ENCODE measurements at places on chromosomes 2 and 18.

- no peak for DNase-seq
Observed at GRCh38 chr2:73268366-73268829, 15.9 kb downstream of the FBXO41 start.

GRCh38 chr2:136054856-136055255, 63.1 kb downstream of the CXCR4 start:
- no peak for DNase-seq

DNA sequence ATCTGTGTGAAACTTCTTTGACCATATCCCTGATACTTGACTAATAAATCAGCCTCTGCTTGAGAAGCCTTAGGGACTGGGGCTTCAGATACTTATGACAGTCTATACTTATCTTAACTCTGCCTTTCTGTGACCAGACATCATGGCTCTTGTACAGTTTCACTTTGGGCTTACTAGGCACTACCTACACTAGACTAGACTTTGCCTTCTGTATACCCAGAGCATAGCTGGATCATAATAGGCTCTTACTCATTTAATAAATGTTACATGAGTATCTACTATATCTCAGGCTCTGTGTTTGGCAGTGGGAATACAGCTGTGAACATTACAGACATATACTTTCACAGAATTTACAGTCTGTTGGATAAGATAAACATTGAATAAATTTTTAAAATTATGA, 9.0 kb downstream of the UGP2 start:
- DNase-seq, result no peak

DNA sequence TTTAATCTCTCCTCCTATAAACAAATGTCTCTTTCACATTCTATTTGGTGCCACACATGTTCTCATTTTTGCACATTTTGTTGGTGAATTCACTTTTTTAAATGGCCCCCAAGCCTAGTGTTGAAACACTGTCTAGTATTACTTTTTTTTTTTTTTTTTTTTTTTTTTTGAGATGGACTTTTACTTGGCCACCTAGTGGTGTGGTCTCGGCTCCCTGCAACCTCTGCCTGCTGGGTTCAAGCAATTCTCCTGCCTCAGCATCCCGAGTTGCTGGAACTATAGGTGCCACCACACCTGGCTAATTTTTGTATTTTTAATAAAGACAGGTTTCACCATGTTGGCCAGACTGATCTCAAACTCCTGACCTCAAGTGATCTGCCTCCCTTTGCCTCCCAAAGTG, 273.8 kb upstream of the SLC14A2 start:
- DNase-seq, result no peak

DNA sequence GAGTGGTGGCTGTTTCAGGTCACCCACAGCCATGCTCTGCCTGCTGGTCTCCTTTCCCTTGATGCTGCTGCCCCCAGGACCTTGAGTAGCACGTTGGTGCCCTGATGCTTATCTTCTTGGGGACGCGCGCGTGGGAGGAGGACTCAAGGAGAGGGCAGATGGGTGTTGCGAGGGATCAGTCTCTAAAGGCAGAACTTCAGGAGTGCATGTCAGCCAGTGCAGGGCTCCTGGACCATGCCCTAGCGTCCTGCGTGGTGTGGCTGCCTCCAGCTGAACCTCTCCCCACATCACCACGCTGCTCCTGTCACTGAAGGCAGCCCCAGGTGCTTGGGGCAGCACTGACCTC, 62.5 kb upstream of the GLI2 start:
- no peak for DNase-seq

GRCh38 chr2:28707592-28707991, 44.0 kb upstream of the PPP1CB start:
- DNase-seq, result no peak

- DNase-seq, result no peak
Observed at GRCh38 chr2:187890690-187891089, 336.5 kb upstream of the TFPI start.

- no peak for DNase-seq
Observed at GRCh38 chr2:133489146-133489545, 79.1 kb downstream of the NCKAP5 start.

Data from GM12892 (cell line).